NCI-H187 treated with DMSO at 0.1 percent for 48 hours (cell line): ENCODE measurements at places on chromosomes 11 and 22.

GRCh38 chr22:22403771-22404170 is 104.8 kb downstream of the ZNF280B start:
- no peak for DNase-seq

DNA sequence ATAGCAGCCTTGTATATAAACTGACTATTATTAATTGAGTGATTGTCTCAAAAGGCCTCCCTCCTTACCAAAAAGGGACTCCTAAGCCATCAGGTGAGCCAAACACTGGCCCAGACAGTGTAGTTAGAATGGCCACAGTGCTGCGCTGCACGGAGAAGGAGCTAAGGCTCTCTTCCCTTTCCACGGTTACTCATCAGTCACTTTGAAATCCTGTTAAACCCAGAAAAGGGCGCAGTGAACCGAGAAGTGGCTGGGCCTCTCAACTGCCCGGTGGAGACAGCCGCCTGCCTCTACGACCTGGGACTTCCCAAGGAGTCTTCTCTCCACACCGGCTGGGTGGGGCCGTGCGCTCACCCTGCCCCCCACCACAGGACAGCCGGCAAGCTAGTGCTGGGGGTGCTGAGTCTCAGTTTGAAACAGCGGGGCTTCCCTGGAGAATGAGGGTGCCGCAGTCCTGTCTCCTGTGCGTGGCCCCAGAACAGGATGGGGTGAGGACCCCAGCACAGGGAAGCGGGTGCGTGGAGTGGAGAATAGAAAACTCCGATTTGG is 1.3 kb downstream of the MYH9 start:
- no peak for DNase-seq

DNA sequence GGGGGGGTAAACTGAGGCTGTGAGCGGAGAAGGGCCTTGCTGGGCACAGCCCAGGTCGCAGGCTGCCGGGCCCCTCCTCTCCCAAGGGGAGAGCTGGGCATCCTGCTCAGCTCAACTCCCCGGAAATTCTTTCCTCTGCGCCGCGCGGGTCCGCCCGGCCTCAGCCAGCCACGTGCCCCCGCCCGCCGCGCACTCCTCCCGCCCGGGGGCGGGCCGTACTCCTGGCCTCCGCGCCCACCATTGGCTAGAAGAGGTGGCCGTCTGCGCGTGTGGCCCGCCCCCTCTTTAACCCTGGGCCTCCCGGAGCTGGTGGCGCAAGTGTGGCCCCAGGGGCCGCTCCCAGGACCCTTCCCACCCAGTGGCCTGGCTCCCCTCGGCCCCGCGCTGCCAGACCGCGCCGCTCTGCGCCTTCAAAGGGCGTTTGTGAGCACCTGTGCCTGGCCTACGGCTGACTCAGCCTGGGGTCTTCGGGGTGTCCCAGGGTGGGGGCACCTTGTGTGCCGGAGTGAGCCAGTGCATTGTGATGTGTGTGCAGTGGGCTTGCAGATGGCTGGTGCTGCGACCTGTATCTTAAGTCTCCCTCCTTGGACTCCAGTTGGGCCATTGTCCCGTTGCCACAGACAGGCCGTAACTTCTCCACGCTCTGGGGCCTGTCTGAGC is 2.0 kb downstream of the MRGPRF start:
- DNase-seq = no peak

GRCh38 chr11:19723572-19724342 is 11.1 kb downstream of the NAV2 start:
- DNase-seq = no peak

- DNase-seq = peak; percentile 57
Observed at GRCh38 chr11:26028393-26028911, 303.5 kb upstream of the ANO3 start.

DNA sequence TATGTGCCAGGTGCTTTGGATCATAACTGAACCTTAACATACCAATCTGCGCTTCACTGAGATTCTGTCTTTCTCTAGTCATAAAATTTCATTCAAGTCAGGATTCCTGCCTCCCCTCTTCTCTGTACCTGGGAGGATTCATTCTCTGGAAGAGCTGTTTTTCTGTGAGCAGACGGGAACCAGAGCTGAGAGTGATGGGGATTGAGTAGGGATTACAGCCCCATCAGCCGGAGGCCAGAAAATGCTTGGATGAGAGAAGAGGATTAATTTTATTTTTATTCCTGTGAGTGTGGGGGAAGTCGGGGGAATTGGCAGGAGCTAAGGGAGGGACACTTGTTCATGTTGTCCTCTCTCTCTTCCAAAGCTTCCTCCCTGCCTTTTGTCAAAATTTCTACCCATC is 4.7 kb downstream of the STX3 start:
- no peak for DNase-seq

DNA sequence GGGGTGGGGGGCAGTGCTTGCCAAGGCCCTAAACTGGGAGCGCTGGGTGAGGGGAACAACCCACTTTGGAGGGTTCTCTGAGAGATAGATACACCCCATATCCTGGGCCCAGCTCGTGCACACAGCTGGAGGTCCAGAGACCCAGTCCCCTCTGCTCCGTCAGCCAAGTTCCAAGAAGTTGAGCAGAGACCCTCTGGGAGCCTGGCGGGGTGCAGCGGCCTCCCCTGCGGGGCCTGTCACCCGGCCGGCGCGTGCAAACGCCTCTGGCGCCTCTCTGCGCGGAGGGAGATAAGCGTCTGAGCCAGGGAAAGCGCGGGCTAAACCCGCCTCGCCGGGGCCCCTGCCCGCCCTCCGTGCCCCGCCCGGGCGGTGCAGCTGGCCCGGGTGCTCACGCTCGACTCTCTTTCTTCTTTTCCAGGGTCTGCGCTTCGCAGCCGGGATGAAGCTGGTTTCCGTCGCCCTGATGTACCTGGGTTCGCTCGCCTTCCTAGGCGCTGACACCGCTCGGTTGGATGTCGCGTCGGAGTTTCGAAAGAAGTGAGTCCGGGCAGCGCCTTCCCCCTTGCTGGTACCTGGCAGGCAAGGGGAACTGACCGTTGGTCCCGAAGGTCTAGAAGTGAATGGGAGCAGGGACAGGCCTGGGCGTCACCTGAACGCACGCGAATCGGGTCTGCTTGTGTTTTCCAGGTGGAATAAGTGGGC is 540 bp downstream of the ADM start:
- no peak for DNase-seq

DNA sequence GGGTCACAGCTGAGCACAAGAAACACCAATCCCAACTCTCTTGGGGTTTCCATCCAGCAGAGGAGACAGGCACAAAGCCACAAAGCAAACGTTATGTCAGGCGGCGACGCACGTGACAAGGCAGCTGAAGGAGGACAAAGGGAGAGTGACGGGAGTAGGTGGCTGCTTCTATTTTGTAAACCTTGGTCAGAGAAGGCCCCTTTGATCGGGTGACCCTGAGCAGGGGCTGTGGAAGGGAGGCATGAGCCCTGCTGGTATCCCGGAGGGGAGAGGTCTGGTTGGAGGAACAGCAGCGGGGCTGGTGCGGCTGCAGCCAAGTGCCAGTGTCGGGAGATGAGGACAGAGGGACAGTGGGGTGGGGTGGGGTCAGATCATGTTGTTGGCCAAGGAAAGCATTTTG is 17.3 kb upstream of the RFPL3 start:
- DNase-seq = no peak

- DNase-seq = no peak
Observed at GRCh38 chr11:113293936-113294335, 20.4 kb upstream of the TTC12 start.

DNA sequence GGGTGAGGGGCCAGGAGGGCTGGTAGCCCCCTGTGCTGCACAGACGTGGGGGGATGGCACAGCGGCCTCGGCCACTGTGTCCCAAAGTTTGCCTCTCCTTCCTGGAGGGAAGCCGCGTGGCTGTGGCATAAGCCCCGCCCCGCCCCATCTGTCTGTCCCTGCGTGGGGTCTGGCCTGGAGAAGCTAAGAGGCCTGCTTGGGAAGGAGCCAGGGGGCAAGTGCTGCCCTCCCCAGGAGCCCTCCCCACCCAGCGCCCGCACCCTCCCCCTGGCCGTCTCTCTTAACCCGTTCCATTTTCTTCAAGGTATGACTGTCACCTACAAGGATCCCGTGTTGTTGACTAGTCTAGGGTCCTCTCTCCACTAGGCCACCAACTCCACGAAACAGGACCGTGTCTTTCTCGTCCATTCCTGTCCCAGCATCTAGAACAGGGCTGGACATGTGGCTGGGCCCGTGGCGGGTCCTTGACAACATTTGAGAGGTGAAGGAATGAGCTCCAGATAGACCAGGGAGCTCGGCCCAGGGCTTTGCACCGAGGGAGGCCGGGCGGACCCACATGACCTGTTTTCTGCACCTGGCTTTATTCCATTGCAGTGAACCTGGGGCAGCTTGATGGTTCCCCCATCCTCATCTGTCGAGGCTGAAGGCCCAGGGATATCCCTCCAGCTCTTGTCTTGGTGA is 428.0 kb downstream of the TBC1D22A start:
- DNase-seq = no peak

DNA sequence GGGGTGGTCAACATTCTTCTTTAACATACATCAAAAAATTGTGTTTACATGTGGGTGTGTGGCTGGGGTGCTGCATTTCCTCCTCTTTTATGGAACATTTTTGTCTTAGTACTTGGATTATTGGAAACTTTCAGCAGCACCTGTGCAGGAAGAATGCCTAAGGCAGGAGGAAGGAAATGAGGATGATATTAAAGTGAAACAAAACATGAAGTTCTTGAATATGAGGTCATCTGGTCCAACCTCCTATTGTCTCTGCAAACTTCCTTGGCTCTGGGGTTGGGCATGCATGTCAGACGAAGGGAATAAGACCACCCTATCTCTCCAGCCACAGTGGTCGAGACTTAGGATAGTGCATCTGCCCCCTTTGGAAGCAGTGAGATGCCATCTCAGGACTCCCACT is 20.6 kb upstream of the OR9Q1 start:
- no peak for DNase-seq

- DNase-seq = no peak
Observed at GRCh38 chr11:108871152-108871551, 206.3 kb downstream of the DDX10 start.

GRCh38 chr11:130006929-130007328 is 4.3 kb upstream of the PRDM10 start:
- DNase-seq = no peak

DNA sequence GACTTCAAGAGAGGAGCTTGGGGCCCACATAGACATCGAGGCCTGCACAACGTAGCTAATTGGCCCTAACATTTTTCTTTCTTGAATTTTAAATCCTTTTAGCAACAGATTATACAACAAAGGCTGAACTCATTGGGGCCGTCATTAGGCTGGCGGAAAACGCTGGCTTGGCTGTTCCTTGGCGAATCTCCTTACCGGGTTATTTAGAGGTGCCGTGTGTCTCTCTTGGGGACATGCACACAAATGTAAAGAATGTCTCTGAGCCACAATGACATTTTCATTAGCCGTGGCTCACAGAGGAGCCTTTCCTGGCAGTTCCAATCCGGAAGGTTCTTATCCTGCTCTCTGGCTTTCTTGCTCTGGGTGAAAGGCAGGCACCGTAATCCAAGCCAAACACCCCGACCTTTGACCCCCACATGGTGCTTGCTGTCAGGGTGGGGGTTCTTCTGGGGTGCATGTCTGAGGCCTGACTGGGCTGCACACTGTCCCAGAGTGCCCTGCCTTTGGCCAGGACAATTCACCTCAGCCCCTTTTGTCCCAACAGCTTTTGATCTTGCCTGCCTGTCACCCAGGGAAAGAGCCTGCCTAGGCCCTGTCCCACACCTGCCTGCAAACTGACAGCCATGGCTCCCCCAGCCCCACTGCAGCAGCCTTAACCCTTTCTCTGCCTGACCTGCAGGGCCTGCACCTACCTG is 9.2 kb upstream of the FGF3 start:
- no peak for DNase-seq

DNA sequence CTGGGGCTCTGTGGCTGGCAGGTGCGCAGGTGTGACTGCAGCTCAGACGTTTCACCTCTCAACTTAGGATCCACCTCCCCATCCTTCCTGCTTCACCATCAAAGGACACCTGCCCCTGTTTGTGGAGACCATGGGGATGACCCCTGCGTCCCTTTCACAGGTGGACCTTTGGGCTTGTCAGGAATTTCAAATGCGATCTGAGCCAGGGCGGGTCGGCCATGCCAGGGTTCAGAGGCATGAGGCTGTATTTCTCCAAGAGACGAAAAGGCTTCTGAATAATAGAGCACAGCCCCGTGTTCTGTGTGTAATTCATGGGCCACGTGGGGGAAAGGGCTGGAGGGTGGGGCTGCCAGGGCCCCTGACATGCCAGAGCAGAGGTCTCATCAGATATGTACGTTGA is 668.0 kb downstream of the BRD1 start:
- DNase-seq = no peak

GRCh38 chr22:49291781-49292180 is 535.9 kb downstream of the BRD1 start:
- no peak for DNase-seq

DNA sequence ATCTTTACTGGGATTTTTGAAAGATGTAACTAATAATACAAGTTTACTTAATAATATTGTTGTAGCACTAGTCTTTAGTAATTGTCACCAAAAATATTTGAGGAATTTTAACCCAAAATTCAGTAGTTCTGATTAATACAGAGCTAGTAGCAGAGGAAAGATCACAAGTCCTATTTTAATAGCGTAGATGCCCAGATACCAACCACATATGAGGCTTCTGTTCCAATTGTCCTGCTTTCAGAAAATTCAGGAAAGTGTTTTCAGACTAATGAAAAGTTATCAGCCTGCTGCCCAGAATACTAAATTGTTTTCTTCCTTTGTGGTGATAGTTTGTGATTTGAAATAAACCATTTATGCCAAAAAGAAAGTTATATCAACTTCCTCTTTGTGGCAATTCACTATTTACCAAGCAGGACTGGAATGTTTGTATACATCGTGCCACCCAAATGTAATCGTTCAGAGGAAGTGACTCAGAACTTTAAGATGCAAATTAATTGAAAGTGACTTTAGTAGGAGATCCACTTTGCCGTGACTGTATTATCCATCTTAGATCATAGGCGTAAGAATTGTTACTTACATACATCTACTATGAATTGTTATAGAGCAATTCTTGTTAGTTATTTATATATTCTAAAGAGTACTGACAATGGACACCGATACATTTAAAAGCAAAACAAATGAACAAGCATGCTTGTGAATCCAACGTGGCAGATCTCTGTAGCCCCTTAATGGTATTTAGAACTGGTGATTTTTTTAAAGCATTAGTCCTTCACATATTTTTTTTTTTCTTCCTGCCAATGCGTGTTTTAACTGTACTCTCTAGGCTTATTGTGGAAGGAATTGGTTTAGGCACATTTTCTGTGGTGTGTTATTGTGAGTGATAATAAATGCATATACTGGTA is 231.0 kb downstream of the DDX10 start:
- DNase-seq = no peak

- DNase-seq = peak; percentile 60
Observed at GRCh38 chr11:83681031-83681781, 395.0 kb upstream of the CCDC90B start.

- DNase-seq = no peak
Observed at GRCh38 chr11:126544108-126545056, 188.9 kb downstream of the ST3GAL4 start.

- DNase-seq = no peak
Observed at GRCh38 chr11:83392556-83392955, 106.4 kb upstream of the CCDC90B start.

- DNase-seq = no peak
Observed at GRCh38 chr11:134710861-134711407, 298.9 kb upstream of the B3GAT1 start.

GRCh38 chr11:72781063-72781312 is 12.9 kb downstream of the STARD10 start:
- DNase-seq = no peak

GRCh38 chr22:37990301-37990700 is 5.9 kb upstream of the SOX10 start:
- DNase-seq = no peak
